ENCODE measurements at places on chromosomes 13 and 19.

DNA sequence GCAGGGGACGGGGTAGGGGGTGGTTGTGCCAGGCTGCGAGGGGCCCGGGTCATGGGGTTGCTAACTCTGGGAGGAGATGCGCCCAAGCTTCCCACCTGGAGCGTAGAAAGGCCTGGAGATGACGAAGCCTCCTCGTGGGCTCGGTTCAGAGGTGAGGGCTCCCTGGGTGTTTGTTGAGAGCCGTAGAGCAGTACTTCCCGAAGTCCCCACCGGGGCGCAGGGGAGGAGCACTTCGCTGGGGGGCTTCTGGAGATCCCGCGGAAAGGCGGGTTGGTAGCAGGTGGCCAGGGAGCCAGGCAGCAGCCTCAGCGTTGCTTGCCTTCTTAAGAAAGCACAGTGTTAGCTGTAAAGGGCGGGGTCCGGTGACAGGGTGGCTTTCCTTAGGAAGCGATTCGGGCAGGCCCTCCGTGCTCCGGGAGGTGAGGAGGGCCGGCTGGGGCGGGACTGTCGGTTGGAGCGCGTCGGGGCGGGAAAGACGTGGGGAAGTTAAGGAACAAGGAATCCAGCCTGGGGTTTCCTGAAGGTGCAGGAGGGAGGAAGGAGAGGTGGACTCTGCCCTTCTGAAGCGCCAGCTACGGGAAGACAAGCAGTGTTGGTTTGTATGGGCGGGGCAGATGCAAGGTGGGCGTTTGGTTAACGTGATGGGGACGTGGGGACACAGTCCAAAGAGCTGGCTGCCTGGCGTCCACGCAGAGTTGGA is 3.3 kb downstream of the VSTM2B start:
- H3K36me3 ChIP-seq: no peaks in the 10 kb centered on the region
- DNase-seq: peak; percentile 28
- no peak overlapping the region for H3K27ac ChIP-seq

DNA sequence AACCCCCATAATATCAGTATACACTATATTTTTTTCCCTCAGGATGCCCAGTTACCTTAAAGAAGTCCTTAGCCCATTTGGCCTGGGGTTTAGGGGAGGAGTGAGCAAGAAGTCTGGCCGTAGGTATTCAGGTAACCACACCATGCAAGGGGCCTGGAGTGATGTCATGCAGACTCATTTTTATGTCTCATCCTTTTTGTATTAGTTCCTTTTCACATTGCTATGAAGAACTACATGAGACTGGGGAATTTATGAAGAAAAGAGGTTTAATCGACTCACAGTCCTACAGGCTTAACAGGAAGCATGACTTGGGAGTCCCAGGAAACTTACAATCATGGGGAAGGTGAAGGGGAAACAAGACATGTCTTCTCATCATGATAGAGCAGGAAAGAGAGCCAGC is 12.2 kb downstream of the TPP2 start:
- no peaks in the 10 kb centered on the region for H3K27me3 ChIP-seq
- no peak overlapping the region for H3K4me3 ChIP-seq
- peaks cover 18% of the 10 kb centered on the region for H3K36me3 ChIP-seq
- no peak for DNase-seq

DNA sequence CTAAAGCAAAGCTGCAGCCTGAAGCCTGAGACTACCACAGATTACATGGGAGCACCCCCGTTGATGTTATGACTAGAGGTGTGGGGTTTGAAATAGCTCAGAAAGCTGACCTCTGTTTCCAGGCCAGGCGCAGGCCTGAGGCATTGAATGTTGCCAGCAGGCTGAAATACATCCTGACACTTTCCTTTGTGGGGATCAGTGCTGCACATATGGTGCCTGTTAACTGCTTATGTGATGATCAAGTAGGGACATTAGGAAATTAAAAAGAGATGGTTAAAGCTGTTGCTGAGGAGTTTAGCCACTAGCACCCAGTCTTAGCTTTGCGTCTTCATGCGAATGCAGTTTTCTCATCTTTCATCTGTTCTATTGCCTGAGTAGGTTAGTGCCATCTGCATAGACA is 83.2 kb downstream of the CCNA1 start:
- H3K27me3 ChIP-seq: no peaks in the 10 kb centered on the region
- no peak for DNase-seq
- H3K27ac ChIP-seq: no peak overlapping the region
- no peaks in the 10 kb centered on the region for H3K36me3 ChIP-seq
- H3K4me1 ChIP-seq: no peaks in the 10 kb centered on the region
- H3K4me3 ChIP-seq: no peak overlapping the region

- no peaks in the 10 kb centered on the region for H3K27me3 ChIP-seq
- no peak for DNase-seq
- H3K27ac ChIP-seq: no peak overlapping the region
- peaks cover 4% of the 10 kb centered on the region for H3K4me1 ChIP-seq
Observed at GRCh38 chr13:114135731-114136171, 3.3 kb upstream of the RASA3 start.

DNA sequence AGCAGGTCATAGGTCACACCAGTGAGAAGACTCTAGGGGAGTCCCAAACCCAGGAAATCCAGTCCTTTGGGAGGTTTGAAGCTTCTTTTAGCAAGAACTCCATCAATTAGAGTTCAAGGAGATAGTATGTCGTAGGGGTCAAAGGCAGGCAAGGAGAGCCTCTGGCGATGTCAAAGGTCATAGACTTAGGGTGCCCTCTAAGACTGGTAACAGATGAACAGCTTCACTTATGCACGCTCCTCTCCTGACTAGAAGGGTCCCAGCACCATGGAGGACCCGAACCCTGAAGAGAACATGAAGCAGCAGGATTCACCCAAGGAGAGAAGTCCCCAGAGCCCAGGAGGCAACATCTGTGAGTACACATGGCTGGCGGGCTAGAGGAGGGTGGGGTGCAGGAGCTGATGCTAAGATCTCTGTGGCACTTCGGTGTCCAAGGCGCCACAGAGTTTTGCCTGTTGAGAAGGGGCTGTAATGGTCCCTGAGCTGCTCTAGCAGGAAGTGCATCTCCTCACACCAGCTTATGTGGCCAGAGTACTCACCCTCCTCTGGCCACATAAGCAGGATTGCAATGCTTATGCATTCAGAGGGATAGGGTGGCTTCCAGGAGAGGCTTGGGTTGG is 557 bp downstream of the ZNF576 start:
- no peak for DNase-seq
- peak overlapping the region; percentile 73 for H3K4me3 ChIP-seq
- H3K27me3 ChIP-seq: no peaks in the 10 kb centered on the region

GRCh38 chr19:5078666-5079065 is 109.8 kb downstream of the KDM4B start:
- H3K36me3 ChIP-seq: peaks cover 32% of the 10 kb centered on the region
- H3K4me3 ChIP-seq: no peak overlapping the region
- no peak for DNase-seq
- no peaks in the 10 kb centered on the region for H3K27me3 ChIP-seq
- H3K4me1 ChIP-seq: no peaks in the 10 kb centered on the region

DNA sequence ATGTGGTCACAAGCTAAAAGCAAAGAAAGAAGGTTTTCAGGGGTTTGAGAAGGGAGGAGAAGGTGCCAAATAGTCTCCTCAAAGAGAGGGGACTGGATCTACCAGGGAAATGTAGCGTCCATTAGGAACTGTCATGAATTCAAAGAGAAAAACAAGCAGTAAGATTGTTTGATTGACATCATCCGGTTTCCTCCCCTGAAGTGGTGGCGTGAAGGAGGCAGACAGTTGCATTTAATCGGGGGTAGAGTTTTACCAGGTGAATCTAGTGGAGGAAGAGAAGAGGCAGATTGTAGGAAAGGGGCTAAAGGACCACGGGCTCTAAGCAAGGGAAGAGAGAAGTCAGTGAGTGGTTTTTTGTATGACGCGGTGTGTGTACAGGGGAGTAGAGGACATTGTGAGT is 13.0 kb upstream of the CYSLTR2 start:
- H3K4me1 ChIP-seq: no peaks in the 10 kb centered on the region
- H3K27ac ChIP-seq: no peak overlapping the region
- H3K36me3 ChIP-seq: no peaks in the 10 kb centered on the region

DNA sequence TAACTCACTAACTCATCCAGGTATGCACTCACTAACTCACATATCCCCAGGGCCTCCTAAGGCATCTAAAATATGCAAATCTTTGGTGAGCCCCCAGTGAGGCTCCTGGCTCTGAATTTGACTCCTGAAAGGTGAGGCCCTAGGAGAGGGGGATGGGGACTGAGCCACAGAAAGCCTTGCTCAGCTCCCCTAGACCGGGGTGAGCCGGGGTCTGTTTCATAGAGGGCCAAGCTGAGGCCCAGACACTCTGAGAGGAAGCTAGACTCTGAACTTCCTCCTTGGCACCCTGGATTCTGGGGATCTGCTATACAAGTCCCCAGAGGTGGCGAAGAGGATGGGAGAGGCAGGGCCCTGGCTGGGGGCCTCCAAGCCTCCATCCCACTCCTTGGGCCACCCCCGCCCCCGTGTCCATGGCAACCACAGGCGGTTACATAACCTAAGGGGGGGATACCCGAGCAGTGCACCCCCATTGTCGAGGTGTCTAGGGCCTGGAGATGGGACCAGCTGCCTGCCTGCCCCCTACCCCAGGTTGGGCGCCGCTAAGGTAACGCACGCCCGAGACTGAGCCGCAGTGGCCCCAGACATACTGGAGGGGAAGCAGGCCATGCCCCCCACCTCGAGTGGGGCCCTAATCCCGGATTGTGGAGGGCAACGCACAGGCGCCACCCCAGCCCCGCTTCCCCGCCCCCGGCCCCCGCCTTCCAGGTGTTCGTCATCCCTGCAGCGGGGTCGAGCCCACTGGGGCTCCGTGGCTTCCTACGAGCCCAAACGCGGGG is 646 bp downstream of the ABHD8 start:
- no peaks in the 10 kb centered on the region for H3K36me3 ChIP-seq
- H3K4me1 ChIP-seq: peaks cover 10% of the 10 kb centered on the region
- no peak for DNase-seq
- no peaks in the 10 kb centered on the region for H3K27me3 ChIP-seq
- no peak overlapping the region for H3K4me3 ChIP-seq

GRCh38 chr19:18768046-18768771 is 22.9 kb downstream of the COMP start:
- no peaks in the 10 kb centered on the region for H3K27me3 ChIP-seq
- no peak overlapping the region for H3K27ac ChIP-seq
- H3K4me1 ChIP-seq: peaks cover 17% of the 10 kb centered on the region
- H3K36me3 ChIP-seq: no peaks in the 10 kb centered on the region
- no peak overlapping the region for H3K4me3 ChIP-seq
- DNase-seq: peak; percentile 71

DNA sequence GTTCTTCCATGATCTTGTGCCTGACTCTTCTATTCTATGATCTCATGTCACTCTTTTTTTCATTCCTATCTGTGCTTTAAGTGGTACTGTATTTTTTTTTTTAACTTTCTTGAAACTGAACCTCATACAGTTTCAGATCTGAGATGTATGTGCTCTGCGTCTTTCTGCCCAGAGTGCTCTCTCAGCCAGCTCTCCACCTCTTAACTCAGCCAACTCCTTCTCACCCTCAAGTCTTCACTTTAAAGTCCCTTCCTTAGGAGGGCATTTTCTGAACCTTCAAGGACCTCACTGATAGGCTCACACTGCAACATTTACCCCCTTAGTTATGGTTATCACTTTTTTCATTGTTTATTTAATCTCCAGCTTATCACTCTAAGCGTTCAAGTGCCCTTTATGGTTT is 158.7 kb downstream of the IRS2 start:
- H3K27ac ChIP-seq: no peak overlapping the region
- no peaks in the 10 kb centered on the region for H3K36me3 ChIP-seq
- H3K27me3 ChIP-seq: no peaks in the 10 kb centered on the region
- no peak overlapping the region for H3K4me3 ChIP-seq

DNA sequence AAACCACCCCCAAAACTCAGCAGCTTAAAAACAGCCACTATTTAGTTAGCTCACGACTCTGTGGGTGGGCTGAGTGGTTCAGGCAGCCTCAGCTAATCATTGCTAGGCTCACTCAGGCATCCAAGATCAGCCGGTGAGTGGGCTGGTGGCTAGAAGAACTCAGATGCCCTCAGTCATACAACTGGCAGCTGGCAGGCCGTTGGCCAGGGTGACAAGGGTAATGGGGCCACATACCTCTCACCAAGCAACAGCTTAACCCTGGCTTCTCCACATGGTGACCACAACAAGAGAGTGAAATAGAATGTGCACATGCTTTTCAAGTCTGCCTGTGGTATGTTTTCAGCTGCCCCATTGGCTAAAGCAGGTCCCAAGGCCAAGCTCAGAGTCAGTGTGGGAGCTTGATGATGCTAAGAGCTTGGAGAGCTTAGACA is 435.4 kb upstream of the TSHZ3 start:
- no peaks in the 10 kb centered on the region for H3K36me3 ChIP-seq
- H3K27me3 ChIP-seq: no peaks in the 10 kb centered on the region
- no peak overlapping the region for H3K4me3 ChIP-seq
- DNase-seq: peak; percentile 54
- H3K4me1 ChIP-seq: no peaks in the 10 kb centered on the region

DNA sequence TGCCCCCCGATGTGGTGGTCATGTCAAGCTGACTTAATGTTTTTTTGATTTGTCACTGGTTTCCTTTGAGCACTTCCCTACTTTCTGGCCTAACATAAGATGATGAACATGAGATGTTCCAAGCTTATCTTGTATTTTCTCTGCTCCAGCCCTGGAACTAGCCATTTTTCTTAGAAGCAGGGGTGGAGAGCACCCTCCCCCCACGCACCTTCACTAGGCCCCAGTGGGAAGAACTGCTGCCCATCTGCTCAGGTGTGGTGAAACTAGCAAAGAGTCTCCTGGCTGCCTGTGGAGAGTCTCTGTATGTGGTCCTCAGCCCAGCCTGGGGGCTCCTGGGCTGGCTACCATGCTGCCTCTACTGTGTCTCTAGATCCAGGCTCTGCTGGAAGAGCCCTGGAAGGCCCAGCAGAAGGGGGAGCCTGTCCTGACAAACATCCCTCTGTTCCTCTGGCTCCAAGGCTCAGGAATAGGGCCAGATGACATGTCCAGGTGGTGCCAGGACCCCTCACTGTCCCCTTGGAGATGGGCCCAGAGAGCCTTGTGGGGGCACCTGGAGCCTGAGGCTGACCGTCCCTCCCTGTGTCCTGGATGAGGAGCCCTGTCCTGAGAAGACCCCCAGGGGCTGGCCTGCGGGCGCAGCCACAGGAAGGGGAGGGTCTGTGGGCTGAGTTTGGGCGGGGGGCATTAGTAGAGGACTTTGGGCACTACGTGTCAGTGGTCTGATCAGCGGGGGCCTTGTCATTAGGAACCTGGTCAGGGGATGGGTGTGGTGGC is 4.8 kb upstream of the ZNF14 start:
- H3K4me3 ChIP-seq: no peak overlapping the region
- H3K4me1 ChIP-seq: no peaks in the 10 kb centered on the region
- no peak overlapping the region for H3K27ac ChIP-seq
- DNase-seq: no peak
- no peaks in the 10 kb centered on the region for H3K36me3 ChIP-seq

DNA sequence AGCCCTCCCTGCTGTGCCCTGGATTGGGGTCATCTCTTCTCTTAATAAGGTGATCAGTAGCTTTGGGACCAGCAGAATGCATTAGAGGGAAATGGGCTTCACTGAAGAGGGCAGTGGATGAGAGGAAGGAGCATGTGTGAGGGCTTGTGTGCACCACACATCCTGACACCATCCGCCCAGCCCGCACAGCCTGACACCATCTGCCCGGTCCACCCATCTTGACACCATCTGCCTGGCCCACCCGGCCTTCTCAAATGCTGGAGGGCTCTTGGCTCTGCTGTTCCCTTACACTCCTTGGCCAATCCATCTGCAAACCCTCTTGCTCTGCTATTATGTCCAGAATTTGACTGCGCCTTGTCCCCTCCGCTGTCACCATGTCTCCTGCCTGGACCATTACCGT is 41.8 kb downstream of the BICRA start:
- H3K27me3 ChIP-seq: no peaks in the 10 kb centered on the region
- no peak overlapping the region for H3K4me3 ChIP-seq
- H3K27ac ChIP-seq: no peak overlapping the region
- H3K36me3 ChIP-seq: peaks cover 4% of the 10 kb centered on the region
- no peaks in the 10 kb centered on the region for H3K4me1 ChIP-seq

GRCh38 chr13:106284358-106284757 is 251.1 kb downstream of the EFNB2 start:
- DNase-seq: no peak
- H3K27me3 ChIP-seq: no peaks in the 10 kb centered on the region
- no peaks in the 10 kb centered on the region for H3K36me3 ChIP-seq
- no peak overlapping the region for H3K27ac ChIP-seq
- H3K4me1 ChIP-seq: no peaks in the 10 kb centered on the region
- H3K4me3 ChIP-seq: no peak overlapping the region

All from kidney (tissue), 22 donors.